GM03348 (cell line): ENCODE measurements at places on chromosomes 4 and X.

GRCh38 chr4:133513901-133514300 lies 364.8 kb downstream of the PCDH10 start:
- DNase-seq, result no peak

- DNase-seq, result peak; percentile 1
Measured at GRCh38 chr4:166012129-166013030, 139.3 kb downstream of the TLL1 start.

GRCh38 chr4:184438375-184438774 lies 36.0 kb downstream of the IRF2 start:
- no peak for DNase-seq

DNA sequence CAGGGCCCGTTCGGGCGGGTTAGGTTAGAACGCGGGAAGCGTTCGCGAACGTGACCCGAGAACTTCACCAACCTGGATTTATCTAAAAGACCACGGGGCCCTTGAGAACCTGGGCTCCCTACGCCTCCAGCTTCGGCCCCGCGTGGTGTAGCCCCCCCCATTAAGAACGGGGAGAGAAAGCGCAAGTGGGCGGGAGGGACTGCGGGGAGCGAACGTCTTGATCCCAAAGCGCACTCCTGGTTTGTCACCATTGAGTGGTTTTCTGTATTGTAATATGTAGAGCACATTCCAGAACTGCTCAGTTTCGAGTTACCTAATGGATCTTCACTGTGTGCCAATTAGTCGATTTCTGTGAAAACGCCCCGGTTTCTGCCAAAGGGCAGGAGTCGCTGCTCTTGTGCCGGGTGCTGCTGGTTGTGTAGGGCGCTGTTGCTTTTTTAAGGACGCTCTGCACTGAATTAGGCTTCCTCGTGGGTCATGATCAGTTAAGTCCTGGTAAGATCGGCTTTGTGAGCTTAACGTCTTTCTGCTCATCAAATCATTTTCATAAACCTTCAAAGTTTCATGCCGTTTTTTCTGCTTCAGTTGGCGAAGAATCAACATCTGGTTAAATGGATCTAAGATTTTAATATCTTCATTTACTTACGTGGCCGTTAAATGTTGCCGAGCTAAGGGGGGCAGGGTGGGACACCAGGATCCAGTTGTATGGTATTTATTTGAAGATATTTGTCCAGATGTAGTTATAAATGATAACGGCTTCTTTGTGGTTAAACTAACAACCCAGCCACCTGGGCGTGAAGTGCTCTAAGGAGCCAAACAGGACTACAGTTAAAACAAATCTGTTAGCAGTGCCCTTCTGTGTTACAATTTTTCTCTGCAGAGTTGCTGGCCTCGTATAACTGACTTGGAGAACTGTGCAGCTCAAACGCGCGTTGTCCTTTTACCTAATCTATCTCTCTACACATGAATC lies 809 bp downstream of the MND1 start:
- DNase-seq, result peak; percentile 62

DNA sequence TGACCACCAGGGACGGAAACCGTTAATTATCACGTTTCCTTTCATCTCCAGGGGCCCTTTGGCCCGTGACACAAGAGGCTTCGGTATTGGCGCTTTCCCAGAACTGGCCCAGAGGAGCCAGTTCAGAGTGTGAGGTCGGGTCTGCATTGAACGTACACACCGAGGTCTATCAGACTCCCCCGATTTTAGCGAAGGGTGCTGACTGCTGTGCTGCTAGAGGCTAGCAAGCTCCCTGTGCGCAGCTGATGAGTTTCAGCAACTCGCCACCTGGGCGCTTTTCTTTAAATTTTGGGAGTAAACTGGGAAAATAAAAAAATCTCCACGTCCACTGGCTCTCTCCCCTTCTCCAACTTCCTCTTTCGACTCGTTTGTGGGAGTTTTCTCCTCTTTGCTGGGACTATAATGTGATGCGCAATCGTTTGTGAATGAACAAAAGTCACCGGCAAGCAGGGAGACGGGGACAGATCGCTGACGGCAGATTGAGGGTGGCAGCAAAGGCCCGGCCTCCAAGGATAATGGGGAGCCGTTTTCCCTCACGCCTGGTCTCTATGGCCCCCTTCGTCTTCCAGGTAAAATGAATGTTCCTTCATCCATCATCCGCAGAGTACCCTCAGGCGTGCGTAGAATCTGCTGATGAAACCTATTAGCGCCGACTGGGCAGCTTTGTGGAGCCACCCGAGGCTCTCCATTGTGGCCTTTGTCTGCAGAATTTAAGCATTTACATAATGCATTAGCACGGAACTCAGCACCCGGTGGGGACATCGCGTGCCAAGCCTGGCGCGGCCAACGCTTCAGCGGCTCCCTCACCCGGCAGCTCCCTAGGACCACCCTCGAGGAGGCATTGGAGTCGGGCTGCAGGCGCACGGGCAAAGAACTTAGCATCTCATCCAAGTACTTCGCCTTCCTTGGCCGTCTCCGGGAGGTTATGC lies 1.6 kb upstream of the LRAT start:
- DNase-seq, result no peak

DNA sequence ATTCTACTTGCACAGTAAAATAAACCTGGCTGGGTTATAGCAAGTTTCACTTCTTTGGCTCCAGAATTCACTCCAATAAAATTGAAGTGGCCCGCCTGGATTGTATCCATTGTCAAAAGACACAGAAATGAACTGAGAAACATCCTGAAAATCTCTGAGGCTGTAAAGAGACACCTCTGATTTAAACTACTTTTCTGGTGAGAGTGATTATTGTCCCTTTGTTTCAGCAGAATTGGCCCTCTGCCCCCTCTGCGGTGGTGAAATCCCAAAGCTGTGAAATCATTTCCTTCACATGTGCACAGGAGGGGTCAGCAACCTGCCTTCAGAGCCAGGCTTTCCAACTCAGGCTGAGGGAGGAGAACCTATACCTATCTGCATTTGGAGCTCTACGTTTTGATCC lies 23.0 kb downstream of the GAB3 start:
- peak; percentile 22 for DNase-seq
